CD4-positive, alpha-beta T cell treated with Interferon alpha-2 for 1 hour (primary cell): ENCODE measurements at places on chromosomes 3 and 15.

DNA sequence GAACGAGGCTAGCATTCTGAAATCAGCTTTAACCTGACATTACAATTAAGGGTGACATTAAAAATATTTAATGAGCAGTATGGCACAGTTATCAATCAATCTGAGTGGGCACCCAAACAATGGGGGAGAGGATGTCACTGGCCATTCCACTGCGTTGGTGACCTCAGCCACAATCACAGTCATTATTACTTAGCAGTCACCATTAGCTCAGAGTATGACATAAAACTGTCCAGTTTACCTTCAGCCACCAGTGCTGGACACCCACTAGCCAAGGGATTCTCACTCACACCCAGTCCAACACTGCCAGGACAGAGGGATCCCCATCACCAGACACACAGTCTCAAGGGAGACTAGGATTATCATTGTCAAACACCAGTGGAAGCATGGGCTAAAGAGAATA, 17.5 kb upstream of the REC114 start:
- DNase-seq, result no peak

DNA sequence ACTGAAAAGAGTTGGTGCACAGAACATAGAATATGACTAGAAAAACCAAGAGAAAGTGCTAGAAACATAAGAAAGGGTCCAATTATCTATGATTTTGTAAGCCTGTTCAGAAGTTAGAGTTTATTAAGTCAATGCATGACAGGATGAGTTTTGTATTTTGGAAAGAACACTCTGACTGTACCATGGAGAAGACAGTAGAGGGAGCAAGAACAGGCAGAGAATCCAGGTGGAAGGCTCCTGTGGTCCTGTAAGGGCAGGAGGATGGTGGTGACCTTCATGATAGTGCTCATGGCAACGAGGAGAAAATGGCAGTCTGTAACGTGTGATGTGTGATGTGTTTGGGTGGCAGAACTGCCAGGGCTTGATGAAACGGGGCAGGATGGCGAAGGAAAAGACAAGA, 249.1 kb downstream of the CTNNB1 start:
- DNase-seq, result no peak

- DNase-seq, result no peak
These were observed 193.4 kb upstream of the RASGRP1 start for GRCh38 chr15:38758043-38758442.

DNA sequence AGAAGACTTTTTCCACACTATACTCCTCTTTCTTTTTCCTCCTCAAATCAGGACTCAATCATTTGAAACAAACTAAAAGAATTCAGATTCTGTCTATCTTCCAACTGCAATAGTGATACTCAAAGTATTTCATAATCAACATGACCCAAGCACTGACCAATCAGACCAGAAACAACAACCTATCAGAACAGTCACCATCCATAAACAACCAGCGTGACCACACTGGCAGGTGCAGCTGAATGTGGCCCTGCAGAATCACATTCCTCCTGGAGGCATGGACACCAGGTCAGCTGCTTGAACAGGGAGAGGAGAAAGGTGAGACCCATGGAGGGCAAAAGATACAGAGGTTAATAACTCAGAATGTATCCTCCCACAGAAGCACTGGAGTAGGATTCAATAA, 13.3 kb downstream of the HRG start:
- no peak for DNase-seq

DNA sequence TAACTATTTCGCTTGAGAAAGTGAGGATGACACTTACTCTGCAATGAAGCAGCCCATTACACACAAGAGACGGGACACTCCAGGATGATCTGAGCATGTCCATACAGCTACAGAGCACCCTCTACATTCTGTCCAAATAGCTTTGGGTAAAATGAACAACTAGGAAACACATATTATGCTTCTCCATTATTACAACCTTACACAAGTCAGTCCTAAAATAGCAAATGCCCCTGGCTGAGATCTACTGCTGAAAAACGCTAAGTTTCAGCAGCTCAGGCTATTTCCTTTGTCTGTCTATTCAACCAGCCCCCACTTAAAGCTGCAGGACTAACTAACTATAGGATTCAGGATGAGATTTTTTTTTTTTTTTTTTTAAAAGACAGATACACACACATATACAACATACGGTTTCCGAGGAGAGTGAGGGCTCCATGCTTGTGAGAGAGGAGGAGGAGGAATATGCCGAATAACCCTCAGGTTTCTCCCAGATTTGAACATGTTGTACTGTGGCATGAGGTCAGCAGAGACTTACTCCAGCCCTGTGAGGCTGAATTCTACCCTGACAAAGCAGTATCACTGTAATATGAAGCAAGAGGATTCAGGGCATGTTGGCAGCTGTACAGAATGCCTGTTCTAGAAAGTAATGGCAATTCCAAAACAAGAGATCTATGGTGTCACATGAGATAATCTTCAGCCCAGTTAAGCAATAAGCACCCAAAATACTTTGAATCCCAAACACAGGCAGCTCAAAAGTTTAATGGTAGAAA, 117.3 kb upstream of the PLXND1 start:
- DNase-seq, result no peak
